Fibroblast of skin of back (primary cell): ENCODE measurements at places on chromosomes 3 and 15.

DNA sequence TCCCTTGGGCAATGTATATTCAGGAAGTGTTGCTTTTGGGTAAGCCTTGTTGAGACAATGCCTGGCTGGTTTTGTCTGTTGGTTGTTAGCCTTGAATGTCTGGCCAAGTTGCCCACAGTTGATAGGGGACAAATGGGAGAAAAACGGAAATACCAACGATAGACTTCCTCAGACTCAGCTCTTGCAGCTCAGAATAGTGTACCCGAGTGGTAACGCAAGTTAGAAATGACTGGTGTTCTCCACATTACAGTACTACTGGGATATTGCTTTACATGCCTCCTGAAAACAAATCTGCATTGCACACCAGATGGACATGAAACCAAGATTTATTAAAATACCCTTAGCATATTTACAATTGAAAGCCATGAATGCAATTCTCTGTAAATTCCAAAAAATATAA is 47.4 kb downstream of the GREM1 start:
- no peak for DNase-seq

- DNase-seq = no peak
Observed at GRCh38 chr3:187521546-187521945, 148.6 kb downstream of the SST start.

GRCh38 chr15:41562244-41562643 is 3.2 kb downstream of the TYRO3 start:
- DNase-seq = no peak

GRCh38 chr3:69423463-69424155 is 37.7 kb upstream of the FRMD4B start:
- DNase-seq = no peak

GRCh38 chr15:33113666-33114373 is 80.7 kb downstream of the FMN1 start:
- DNase-seq = no peak

DNA sequence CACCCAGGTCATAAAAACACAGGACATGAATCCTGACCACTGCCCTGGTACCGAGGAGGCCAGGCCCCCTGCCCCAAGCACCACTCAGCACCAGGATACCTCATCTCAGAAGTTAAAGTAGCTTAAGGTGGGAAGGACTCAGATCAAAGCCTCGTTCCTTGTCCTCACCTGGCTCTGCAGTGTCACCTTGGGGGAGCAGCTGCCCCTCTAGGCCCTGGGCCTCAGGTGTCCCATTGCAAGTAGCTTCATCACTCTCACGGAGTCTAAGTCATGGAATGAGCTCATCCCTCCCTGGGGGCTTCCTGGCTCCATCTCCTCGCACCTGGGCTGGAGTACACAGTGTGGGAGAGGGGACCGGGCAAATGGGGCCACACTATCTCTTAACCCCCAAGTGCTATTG is 148.0 kb downstream of the TPRA1 start:
- DNase-seq = no peak

DNA sequence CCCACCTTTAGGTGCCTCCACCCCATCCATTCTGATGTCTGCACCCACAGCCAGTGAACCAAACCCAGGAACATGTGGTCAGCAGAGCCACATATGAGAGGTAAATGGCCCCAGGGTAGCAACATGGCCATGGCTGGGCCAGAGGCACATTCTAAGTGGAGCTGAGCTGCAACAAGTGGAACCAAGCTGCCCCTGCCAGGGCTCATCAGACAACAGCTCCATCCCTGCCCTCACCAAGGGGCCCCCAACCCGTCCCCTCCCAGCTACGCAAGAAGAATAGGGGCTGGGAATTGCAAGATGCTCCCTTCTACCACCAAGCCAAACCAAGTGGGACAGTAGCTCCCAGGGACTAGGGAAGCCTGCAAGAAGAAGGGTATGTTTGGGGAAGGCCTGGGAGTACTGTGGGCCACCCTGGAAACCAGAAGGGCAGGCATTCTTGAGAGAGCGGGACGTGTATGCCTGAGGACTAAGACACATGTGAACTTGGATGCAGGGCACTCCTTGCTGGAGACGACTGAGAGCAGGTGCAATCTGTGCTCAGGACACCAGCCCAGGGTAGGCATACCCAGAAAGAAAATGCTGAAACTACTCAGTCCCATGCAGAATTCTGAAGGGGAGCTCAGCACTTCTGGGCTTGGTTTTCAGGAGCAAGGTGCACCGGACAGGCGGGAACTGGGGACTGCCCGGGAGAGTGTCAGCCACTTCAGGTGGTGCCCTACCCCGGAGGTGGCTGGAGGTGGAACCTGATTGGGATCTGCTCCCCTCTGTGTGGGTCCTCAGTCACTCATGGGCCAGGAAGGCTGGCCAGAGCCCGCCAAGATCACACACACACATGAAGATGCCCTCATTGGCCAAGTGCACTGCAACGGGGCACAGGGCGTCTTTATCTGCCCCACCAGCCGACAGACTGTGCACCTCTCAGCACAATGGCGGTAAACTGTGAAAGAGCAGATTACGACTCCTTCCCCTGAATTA is 9.5 kb downstream of the MYL3 start:
- DNase-seq = no peak

DNA sequence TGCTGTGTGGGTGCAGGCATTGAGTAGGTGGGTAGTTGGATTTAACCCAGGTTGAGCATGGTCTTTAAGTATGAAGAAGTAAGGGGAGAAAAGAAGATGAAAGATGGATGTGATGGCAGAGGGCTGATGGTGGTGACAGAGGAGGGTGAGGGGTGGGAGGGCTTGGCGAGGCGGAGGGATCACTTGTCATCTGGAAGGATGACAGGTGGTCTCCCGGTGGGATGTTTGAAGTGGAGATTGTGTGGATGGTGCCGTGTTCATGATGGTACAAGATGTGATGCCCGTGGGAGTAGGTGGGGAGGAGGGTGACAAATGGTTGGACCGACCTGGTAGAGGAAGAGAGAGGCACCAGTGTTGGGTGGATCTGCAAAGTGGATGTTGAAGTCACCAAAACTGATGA is 208.8 kb downstream of the RPLP1 start:
- no peak for DNase-seq

DNA sequence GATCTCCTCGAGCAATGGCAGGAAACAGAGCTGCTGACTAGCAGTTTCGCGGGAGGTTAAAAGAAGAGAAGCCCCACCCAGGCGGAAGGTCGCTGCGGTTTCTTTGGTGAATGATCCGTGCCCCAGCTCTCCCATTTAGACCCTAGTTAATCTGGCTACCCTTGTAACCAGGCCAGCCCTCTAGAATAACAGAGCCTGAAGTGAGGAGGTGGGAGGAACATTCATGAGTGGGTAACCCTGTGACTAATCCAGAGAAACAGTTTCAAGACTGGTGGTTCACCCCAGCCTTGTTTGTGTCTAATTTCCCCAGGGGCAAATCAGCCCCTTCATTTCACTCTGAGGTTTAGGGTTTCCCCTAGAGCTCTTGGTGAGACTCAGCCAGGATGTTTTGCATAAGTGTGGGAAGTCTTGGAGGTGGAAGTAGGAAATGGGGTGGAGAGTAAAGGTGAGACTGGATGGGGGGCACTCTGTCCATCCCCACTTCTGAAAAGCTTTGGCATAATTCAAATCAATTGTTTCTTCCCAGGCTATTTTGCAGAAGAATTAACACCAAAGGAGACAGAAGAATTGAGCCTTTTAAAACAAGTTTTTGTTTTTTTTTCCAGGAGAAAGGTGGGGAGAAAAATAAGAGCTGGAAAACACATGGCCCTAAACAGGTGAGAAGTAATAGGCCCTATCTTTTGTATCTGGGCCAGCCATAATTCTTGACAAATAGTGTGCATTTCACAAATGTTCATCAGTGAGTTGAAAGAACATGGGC is 303.1 kb downstream of the RPLP1 start:
- DNase-seq = peak; percentile 72

DNA sequence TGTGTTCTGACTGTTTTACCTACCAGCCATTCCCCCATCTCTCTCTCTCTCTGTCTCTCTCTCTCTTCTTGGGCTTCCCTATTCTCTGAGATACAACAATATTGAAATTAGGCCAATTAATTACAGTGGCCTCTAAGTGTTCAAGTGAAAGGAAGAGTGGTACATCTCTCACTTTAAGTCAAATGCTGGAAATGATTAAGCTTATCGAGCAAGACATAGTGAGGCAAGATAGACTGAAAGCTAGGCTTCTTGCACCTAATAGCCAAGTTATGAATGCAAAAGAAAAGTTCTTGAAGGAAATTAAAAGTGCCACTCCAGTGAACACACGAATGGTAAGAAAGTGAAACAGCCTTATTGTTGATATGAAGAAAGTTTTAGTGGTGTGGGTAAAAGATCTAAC is 21.3 kb downstream of the SNRK start:
- no peak for DNase-seq

DNA sequence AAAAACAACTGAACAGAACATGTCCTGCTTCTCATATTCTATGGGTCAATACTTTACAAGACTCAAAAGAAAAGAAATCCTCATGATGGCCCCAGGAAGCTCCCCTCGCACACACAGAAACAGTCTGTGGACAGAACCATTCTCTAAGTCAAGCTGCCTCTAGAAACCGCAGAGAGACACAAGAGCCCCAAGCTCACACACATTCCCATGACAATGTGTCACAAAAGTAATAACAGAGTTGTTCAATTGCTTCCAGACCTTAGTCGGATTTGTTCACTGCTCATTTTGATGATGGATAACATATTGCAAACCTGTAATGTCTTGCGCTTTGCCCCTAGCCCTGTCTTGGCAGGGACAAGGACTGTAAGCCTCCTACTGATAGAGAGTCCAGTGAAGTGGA is 60.9 kb downstream of the UMPS start:
- peak; percentile 97 for DNase-seq

DNA sequence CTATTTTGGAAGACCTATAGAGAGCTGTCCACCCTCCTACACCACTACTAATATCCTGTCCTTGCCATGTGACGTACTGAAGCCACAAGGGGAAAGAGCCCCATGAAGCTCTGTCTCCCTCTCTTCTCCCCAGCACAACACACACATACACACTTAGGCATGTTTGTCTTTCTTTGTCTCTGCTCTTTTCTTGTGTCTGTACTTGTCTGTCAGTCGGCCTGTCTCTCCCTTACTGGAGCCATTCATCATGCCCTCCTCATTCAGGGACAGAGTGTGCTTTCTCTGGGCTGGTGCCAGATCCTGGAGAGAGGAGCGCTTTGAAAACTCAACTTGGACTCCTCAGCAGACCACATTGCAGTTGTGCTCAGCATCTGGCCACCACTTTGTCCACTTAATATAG is 47.6 kb downstream of the PSMD6 start:
- peak; percentile 85 for DNase-seq

GRCh38 chr3:105130911-105131310 is 235.8 kb upstream of the ALCAM start:
- no peak for DNase-seq

DNA sequence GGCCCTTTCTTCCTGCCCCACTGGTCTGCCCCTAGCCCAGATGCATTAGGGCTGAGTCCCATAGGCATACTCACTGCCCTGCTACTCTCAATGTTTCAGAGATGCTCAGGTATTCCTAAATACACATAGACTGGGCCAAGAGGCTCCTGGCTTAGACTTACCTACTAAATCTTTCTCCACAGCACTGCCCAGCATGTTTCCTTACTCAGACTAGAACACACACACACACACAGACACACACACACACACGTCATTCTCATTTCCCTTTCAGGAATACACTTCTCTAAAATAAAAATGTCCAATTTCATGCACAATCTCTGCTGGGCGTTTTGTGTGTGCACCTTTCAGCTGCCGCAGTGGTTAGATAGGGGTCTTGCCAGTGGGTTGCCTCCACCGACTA is 175.7 kb downstream of the FAM43A start:
- DNase-seq = no peak

GRCh38 chr15:58222679-58223078 is 84.5 kb downstream of the AQP9 start:
- peak; percentile 25 for DNase-seq

DNA sequence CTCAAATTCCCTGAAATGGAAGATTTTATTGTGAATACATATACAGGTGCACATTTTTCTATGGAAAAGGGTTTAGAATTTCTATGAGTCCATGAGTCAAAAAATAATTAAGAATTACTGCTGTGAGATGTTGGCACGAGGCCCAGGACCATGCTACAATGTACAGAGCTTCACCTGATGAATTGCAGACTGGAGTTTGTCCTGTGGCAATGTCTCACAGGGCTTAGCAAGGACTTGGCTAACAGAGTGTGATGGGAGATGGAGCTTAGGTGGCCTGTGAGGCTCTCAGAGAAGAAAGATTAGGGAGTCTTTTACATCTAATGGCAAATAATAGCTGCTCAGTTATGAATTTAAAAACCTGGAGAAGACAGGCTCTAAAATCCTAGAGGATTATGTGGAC is 219.5 kb upstream of the CBLB start:
- no peak for DNase-seq

DNA sequence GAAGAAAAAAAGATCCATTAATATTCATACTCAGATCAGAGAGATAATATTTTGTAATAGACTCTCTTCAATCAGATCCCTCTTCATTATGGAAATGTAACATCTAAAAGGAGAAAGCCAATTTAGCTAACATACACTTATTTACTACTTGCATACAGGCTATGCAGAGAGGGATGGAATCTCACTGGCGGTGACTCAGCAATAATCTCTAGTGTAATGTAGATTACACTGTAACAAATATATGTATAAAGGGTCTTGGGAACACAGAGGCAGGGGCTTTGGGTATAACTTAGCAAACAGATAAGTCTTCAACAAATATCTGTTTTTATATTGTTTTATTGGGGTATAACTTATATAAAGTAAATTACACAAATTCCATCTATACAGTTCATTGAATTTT is 69.6 kb downstream of the CGNL1 start:
- DNase-seq = peak; percentile 28

- peak; percentile 92 for DNase-seq
Observed at GRCh38 chr3:23264413-23264812, 61.3 kb downstream of the UBE2E2 start.

DNA sequence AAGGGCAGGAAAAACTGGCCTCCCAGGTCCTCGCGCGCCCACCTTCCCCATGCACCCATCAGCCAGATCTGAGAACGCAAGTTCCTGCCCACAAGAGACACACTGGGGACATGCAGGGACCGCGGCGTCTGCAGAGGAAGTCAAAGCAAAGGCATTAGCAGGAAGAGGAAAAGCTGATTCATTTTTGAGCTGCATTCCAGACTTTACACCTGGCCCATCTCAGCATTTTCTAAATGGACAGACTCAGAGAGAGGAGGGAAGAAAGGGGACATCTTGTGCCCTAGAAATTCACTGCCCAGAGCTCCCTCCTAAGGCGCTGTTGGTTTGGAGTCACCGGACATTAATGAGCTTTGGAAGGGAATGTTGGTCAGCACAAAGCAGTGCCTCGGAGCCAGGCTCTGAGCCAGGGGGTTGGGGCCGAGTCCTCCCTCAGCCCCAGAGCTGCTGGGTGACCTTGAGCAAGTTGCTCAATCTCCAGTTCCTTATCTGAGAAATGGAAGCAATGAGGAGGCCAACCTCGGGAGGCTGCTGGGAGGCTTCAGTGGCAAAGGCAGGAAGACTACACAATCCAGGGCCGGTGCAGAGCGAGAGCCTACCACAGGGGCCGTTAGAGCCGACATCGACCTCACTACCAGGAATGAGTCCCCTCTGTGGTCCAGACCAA is 150.5 kb upstream of the IQSEC1 start:
- DNase-seq = no peak

GRCh38 chr3:25744470-25744869 is 38.8 kb downstream of the NGLY1 start:
- DNase-seq = no peak

GRCh38 chr3:159634483-159634882 is 354.2 kb upstream of the IL12A start:
- peak; percentile 71 for DNase-seq
